Osteoblast (primary cell): ENCODE measurements at places on chromosomes 1 and 21. TPM values are rescaled to one million over a fixed set of nuclear protein-coding genes. Genes with fewer than 3 reads are reported as not detected.

- no peak for DNase-seq
- no peak overlapping the region for H3K27ac ChIP-seq
- no peak overlapping the region for H3K4me3 ChIP-seq
- no peaks in the 10 kb centered on the region for H3K36me3 ChIP-seq
- H3K4me1 ChIP-seq: no peaks in the 10 kb centered on the region
- H3K27me3 ChIP-seq: no peaks in the 10 kb centered on the region
These were observed 289.8 kb upstream of the SNX7 start for GRCh38 chr1:98371764-98372163.

DNA sequence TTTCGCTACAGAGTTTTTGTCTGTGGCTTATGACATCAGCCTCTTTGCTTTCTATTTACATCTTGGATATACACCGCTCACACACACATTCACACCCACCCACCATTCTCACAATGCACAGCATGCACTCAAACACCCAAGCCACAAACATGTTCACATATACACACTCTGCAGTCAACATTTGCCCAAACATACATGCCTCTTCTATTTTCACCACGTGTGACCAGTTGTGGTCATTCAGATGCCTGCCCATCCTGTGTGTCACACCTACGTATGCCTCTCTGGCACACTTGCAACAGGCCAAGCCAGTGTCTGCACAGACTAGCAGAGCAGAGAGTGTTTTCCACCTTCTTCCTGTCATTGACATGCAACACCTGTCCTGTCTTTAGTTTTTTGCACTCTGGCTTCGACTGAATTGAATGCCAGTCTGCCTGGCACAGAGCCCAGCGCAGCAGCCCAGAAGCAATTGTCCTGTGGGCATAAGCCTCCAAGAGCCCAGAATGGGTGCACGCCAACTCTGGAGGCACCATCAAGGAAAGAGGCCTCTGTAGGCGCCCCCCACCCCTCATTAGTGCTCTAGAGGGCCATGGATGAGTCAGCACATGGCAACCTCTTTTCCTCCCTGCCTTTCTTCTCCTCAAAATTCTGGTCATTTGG lies 37.7 kb upstream of the LRRN2 start:
- H3K27me3 ChIP-seq: peaks cover 15% of the 10 kb centered on the region
- H3K4me3 ChIP-seq: no peak overlapping the region
- peak; percentile 6 for DNase-seq

GRCh38 chr1:230796626-230797025 lies 49.4 kb downstream of the CAPN9 start:
- no peaks in the 10 kb centered on the region for H3K4me1 ChIP-seq
- H3K36me3 ChIP-seq: no peaks in the 10 kb centered on the region
- H3K27ac ChIP-seq: no peak overlapping the region
- no peak overlapping the region for H3K4me3 ChIP-seq
- H3K27me3 ChIP-seq: no peaks in the 10 kb centered on the region
- no peak for DNase-seq

DNA sequence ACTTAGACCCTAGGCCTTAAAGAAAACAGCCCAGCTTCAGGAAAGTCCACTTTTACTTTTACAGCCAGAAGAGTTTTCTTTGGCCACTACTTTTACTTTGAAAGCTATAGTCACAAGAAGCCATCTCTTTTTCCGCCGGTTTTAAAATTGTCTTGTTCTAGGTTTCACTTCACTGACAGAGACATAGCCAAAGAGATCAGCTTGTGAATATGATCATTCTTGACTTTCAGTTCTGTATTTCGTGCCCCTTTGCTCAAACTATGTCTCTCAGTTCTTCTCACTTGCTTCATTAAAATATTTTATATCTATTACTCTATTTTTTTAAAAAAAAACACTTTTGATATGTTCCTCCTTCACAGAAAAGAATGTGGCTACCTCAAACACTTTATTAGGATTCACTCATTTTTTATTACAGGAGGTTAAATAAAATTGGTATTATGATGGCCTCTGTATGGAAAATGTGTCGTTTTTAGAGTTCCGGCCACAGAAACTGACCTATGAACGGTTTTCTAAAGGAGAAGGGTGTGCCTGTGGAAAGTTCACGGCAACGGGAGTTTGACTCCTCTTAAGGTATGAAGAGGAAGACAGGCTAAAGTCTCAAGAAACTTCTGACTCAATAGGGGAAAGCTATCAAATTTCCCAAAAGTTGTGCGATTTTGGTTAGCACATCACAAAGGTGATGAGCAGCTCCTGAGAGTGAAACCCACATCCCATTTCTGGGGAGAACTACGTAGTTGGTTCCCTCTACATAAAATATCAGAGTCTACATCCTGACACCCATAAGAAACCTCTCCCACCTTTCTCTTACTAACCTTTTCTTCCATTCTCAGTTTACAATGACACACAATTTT lies 1.2 kb downstream of the MCOLN2 start:
- H3K4me3 ChIP-seq: no peak overlapping the region
- peaks cover 69% of the 10 kb centered on the region for H3K27me3 ChIP-seq
- DNase-seq: no peak
- peaks cover 5% of the 10 kb centered on the region for H3K4me1 ChIP-seq
- no peaks in the 10 kb centered on the region for H3K36me3 ChIP-seq

DNA sequence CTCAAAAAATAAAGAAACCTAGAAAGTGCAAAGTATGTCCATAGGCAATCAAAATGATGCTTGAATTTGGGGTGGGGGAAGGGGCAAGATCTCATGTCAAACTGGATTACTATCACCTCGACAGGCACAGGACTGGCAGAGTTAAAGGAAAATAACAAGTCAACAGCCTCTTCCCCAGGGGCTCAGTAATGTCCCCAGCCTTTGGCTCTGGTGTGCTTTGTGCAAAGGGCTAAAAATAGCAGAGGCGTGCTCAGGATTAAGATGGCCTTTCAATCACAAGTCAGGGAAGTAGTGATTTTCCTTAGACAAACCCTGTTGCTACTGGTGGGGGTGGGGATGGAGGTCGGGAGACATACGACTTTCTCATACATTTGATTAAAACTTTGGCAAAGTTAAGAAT lies 63.5 kb upstream of the OLIG2 start:
- no peaks in the 10 kb centered on the region for H3K4me1 ChIP-seq
- H3K36me3 ChIP-seq: no peaks in the 10 kb centered on the region
- H3K4me3 ChIP-seq: no peak overlapping the region
- no peak for DNase-seq
- peaks cover 25% of the 10 kb centered on the region for H3K27me3 ChIP-seq

CD5L gene
- not detected in 2 replicates for total RNA-seq

GNAT2 gene
- 0.29 and 0.72 TPM in 2 replicates for total RNA-seq

IVL gene
- total RNA-seq: not detected in 2 replicates

SELP gene
- not detected in 2 replicates for total RNA-seq
